Urinary bladder (tissue), 4 donors: ENCODE measurements at places on chromosomes 2 and 18. TPM values are rescaled to one million over a fixed set of nuclear protein-coding genes. Genes with fewer than 3 reads are reported as not detected.

- DNase-seq, result no peak
Observed at GRCh38 chr2:122977580-122977979, 1047.5 kb upstream of the CNTNAP5 start.

LOXHD1 gene
- polyA plus RNA-seq, result 0.11 TPM

PROM2 gene
- polyA plus RNA-seq, result 25.1 TPM

KCNIP3 gene
- polyA plus RNA-seq, result 16.8 TPM

SOX11 gene
- 0.01 TPM for polyA plus RNA-seq

- DNase-seq, result no peak
Observed at GRCh38 chr2:86570059-86570458, 6.8 kb upstream of the CHMP3 start.

DNA sequence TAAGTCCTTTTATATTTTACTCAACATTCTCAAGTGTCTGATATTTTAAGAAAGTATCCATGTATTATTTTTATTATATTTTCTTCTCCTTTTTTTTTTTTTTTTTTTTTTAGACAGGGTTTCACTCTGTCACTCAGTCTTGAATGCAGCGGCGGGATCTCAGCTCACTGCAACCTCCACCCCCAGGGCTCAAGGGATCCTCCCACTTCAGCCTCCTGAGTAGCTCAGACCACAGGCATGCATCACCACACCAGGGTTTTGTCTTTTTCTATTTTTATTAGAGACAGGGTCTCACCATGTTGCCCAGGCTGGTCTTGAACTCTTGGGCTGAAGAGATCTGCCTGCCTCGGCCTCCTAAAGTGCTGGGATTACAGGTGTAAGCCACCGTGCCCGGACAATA is 212.1 kb downstream of the TCF4 start:
- DNase-seq, result no peak

GRCh38 chr2:226142463-226142862 is 657.2 kb downstream of the IRS1 start:
- DNase-seq, result no peak

E2F6 gene
- 12.1 TPM for polyA plus RNA-seq

DNA sequence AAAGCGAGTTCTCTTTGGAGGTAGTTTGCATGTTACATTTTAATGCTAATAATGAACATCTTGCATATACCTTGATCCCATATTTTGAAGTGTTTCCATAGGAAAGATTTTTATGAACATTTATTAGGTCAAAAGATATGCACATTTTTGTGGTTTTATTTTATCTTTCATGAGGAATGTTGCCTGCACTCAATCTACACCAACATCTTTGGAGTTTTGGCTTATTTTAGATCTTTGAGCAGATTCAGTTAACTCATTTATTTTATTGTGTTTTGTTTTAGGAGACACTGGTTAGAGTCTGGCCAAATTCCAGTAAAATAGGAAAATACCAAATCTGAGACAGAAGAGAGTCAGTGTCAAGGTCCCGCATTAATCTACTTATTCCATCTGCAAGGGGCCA is 540.9 kb downstream of the RNF144A start:
- DNase-seq, result no peak

DSG1 gene
- polyA plus RNA-seq, result not detected

CAPG gene
- 76.0 TPM for polyA plus RNA-seq

DNA sequence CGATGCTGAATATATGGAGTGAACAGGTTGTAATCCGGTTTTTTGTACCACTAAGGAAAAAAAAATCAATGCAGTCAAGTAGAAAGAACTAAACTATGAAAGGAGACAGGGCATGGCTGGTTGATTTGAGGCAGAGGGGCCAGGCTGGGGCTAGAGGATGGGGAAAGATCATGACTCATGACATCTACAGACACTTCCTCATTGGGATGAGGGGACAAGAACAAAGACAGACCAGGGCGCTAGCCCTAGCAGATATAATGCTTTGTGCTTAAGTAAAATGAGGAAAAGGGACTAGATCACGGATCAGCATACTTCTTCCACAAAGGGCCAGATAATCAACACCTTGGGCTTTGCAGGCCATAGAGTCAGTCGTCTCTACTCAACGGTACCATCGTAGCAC is 55.8 kb downstream of the ST6GAL2 start:
- DNase-seq, result no peak

DNA sequence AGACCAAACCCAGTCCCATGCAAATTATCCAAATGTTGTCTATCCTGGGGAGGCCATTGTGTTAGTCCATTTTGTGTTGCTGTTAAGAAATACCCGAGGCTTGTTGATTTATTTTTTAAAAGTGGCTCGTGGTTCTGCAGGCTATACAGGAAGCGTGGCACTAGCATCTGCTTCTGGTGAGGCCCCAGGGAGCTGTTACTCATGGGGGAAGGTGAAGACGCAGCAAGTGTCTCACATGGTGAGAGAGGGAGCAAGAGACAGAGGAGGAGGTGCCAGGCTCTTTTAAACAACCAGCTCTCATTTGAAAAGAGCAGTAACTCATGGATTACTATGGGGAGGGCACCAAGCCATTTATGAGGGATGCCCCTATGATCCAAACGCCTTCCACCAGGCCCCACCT is 80.3 kb upstream of the ARL4C start:
- no peak for DNase-seq

IL18R1 gene
- 3.3 TPM for polyA plus RNA-seq

DNA sequence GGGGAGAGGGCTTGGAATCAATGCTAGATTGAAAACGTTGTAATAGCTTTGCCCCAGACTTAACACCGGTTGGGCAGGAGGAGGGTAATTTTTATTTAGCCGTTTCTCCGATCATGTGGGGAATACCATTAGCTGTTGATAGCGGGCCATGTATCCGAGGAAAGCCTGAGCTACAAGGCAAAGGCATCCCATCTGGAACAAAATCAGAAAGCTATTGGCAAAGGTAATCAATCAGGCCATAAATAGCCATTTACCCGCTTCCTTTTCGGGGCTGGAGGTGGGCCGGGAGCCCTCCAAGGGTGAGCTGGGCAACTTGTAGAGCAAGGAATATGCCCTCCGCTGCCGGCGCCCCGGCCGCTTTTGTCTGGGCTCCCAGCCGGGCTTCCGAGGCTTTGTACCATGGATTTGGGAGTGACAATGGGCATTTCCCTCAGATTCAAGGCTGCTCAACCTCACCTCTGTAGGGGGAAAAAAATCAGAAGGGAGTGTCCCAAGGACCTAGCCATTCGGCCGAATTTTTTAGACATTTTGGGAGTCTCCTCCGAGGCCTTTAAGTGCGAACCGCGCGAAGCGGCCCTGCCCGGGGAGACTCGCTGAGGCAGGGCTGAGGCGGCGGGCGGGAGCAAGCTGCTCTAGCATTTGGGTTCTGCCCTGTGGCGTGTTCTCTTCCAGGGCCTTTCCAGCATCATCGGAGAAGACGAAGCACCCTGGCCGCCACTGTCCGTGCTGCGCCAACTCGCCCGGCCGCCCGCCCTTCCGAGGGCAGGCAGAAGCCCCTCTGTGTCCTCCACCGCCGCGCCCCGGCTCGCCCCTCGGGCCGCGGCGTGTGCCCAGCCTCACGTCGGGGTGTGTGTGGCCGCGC is 1.1 kb upstream of the HOXD9 start:
- no peak for DNase-seq

ANKRD62 gene
- polyA plus RNA-seq, result not detected
